Psoas muscle (tissue), 8 donors: ENCODE measurements at places on chromosomes 2 and 18.

DNA sequence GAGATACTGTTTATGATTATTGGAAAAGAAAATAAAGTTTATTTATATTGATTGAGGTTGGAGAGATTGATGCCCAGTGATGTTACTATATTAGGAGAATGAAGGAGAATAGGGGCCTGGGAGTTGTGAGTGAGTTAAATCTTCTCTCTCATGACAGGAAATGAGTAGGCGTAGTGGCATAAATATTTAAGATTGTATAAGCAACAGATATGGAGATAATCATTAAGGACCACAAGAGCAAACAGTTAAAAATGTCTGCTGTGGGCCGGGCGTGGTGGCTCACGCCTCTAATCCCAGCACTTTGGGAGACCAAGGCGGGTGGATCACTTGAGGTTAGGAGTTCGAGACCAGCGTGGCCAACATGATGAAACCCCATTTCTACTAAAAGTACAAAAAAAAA is 62.7 kb downstream of the PTRHD1 start:
- DNase-seq = no peak

DNA sequence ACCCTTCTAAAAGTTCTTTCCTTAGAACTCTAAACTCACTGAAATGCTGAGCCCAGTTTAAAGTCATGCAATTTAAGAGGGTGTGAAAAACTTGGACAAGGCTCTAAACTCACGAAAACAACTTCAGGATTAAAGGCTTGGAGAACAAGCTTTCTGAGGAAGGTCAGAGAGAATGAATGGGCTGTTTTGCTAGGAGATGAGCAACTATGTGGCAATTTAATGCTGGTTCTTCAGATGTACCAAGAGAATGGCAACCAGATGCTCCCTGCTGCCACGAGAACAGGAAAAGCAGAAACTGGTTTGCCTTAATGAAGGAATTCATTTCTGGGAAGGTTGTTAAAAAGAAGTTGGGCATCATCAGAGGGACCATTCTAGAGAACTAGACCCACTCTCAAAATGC is 77.8 kb upstream of the PMAIP1 start:
- no peak for DNase-seq

- no peak for DNase-seq
Observed at GRCh38 chr2:57105694-57106093, 921.9 kb downstream of the CCDC85A start.

DNA sequence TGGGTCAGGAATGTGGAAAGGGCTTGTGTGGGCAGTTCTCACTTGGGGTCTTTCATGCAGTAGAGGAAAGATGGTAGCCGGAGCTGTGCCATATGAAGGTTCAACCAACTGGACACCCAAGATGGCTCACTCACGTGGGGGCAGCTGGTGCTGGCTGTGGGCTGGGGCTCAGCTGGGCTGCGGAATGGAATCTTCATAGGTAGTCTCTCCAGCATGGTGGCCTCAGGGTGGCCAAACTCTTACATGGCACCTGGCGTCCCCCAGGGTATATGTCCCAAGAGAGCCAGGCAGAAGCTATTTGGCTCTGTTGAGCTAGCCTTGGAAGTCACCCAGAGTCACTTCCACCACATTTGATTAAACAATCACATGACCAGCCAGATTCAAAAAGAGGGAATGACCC is 163.1 kb upstream of the KLHL29 start:
- no peak for DNase-seq

GRCh38 chr2:197251576-197251975 is 59.0 kb downstream of the ANKRD44 start:
- no peak for DNase-seq

- no peak for DNase-seq
Observed at GRCh38 chr18:55918444-55918843, 330.5 kb upstream of the TCF4 start.

GRCh38 chr2:167127135-167127534 is 238.9 kb downstream of the XIRP2 start:
- no peak for DNase-seq

GRCh38 chr2:128786316-128786715 is 467.6 kb upstream of the HS6ST1 start:
- DNase-seq = no peak

DNA sequence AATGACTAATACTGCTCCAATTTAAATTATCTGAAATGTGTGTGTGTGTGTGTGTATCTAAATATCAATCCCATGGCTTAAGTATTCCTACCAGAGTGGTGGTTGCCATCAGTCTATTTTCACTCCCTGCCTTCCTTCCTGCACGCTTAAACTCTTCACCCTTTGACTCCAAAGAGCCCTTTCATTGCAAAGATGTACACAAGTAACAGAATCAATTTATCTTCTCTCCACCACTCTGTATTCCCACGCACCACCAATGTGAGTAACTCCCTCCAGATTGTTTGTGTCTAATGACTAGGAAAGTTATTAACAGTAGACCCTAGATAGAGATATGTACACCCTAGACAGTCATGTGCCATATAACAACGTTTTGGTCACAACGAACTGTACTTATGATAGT is 42.8 kb downstream of the ARL6IP6 start:
- DNase-seq = no peak

- DNase-seq = no peak
Observed at GRCh38 chr2:117613101-117613500, 201.4 kb upstream of the DDX18 start.

DNA sequence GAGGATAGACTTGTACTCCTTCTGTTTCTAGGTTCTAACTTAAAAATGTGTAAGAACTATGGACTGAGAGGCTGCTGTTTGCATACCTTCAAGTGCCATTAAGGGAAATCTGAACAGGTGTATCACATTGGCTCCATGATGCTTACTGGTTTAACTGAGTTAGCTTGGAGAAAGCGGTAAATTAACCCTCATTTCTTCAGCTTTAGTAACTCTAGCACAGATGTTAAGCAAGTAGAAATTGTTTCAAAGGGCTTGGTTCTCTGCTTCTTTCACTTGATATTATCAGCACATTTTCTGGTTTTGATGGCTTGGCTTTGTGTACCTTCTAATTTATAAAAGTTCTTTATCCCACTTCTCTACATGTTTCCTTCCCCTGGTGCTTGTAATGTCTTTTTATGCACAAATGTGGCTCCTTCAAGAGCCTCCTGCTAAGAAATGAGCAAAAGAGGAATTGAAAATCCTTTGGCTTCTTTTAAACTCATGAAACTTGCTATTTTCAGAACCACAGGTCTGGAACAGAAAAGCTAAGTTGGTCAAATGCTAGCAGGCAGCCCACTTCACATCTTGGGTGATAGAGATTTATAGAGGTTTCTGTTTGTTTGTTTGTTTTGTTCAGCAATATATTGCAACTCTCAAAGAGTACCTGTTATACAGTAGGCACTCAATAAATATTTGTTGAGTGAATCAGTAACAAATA is 249.9 kb upstream of the THUMPD2 start:
- no peak for DNase-seq

- DNase-seq = no peak
Observed at GRCh38 chr2:151979694-151980093, 119.2 kb downstream of the CACNB4 start.

- no peak for DNase-seq
Observed at GRCh38 chr2:64697297-64698176, 43.8 kb upstream of the SERTAD2 start.

DNA sequence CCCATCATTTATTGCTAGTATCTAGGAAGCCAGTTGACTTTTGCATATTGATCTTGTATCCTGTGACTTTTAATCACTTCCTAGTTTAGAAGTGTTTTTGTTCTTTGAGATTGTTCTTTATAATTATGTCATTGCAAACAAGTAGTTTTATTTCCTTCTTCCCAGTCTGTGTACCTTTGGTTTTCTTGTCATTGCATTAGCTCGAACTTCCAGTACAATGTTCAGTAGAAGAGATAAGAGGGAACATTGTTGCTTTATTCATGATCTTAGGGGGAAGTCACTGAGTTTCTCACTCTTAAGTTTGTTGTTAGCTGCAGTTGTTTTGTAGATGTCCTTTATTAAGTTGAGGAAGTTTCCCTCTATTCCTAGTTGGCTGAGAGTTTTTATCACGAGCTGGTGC is 61.0 kb downstream of the TRAPPC12 start:
- no peak for DNase-seq

GRCh38 chr2:65144571-65144970 is 14.7 kb upstream of the RAB1A start:
- DNase-seq = no peak

DNA sequence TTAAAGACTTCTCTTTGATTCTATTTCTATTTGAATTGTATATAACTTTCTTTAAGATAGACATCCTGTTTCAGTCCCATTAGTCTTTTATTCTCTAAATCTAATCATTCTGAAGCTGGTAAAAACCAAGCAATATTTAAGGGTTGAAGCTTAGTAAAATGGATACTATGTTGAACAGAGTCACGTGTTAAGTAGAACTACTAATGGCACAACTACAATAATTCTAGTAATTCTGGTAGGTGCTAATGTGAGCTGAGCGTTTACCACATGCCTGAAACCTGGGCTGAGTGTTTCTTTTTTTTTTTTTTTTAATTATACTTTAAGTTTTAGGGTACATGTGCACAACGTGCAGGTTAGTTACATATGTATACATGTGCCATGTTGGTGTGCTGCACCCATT is 8.9 kb upstream of the AFF3 start:
- no peak for DNase-seq

DNA sequence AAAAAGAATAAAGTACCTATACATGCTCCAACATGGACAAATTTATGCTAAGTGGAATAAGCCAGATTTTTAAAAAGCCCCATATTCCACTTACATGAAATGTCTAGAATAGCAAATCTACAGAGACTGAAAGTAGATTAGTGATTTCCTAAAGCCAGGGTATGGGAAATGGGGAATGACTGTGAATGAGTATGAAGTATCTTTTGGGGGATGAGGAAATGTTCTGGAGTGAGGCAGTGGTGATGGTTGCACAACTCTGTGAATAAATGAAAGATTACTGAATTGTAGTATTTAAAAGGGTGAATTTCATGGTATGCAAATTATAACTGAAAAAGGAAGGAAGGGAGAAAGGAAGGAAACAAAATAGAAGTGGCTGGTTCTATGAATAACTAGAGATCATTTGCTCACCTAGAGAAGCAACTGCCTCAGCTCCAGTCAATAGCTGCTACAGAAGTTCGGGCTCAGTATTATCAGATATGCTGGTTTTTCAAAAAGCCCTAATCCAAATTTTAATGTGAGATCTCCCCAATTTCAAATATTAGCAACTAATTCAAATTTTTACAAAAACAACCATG is 39.3 kb downstream of the MAP3K2 start:
- DNase-seq = no peak

DNA sequence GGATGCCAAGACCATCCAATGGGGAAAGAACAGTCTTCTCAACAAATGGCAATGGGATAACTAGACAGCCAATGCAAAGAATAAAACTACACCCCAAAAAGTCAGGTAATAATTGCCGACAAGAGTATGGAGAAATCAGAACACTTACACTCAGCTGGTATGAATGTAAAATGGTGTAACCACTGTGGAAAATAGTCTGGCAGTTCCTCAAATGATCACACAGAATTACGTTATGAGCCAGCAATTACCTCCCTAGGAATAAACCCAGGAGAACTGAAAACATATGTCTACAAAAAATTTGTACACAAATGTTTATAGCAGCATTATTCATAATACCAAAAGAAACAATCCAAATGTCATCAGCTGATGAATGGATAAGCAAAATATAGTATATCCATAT is 8.8 kb downstream of the IWS1 start:
- no peak for DNase-seq

DNA sequence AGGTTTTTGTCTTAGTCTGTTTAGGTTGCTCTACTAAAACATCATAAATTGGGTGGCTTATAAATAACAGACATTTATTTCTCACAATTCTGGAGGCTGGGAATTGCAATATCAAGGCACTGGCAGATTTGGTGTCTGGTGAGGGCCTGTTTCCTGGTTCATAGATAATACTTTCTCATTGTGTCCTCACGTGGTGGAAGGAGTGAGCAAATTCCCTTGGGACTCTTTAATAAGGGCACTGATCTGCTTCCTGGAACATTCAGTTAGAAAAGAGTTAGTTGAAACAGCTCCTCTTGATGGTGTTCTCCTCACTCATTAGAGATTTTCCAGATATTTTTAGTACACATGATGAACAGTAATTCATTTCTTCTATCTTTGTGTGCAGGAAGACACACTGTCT is 22.3 kb downstream of the COL4A3 start:
- no peak for DNase-seq

- DNase-seq = no peak
Observed at GRCh38 chr18:47054369-47054768, 18.9 kb upstream of the ELOA2 start.

- no peak for DNase-seq
Observed at GRCh38 chr2:156826341-156826933, 390.3 kb downstream of the GPD2 start.

- DNase-seq = no peak
Observed at GRCh38 chr18:76670564-76671288, 151.6 kb upstream of the ZNF236 start.

GRCh38 chr2:68839260-68839833 is 31.9 kb downstream of the BMP10 start:
- DNase-seq = no peak

DNA sequence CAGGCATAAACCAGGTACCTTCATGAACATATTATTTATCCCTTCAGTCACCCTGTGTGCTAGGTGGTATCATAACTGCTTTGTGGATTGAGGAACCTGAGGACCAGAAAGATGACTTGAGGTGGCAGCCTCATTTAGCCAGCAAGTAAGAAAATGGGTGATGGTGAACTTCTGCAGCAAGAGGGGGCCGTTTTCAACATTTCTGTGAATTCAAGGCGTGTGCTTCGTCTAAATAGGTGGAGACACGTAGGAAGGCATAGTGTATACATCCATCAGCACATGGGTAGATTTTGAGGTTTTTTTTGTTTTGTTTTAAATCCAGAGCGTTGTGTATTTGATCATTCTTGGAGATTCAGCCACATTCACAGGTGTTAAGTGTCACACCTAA is 118.7 kb downstream of the SPTBN1 start:
- no peak for DNase-seq

DNA sequence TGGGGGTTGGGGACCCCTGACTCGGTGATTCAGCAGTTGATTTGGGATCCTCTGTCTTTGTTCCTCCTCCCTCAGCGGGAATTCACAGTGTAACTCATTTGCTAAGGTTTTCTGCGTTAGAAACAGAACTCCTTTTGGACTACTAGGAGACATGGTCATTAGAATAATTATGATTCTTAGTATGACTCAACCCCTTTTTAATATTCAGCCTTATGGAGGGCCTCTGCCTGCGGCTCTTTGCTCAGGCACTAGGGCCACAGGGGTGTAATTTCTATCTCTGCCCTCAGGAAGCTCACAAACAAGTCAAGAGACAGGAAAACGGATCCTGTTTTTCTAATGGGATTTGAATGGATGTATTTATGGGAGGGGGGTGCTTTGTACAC is 117.4 kb downstream of the SPTBN1 start:
- DNase-seq = no peak

- DNase-seq = peak; percentile 45
Observed at GRCh38 chr2:232456296-232457120, 555 bp downstream of the ALPI start.

- DNase-seq = no peak
Observed at GRCh38 chr2:9211496-9211895, 4.9 kb downstream of the ASAP2 start.

DNA sequence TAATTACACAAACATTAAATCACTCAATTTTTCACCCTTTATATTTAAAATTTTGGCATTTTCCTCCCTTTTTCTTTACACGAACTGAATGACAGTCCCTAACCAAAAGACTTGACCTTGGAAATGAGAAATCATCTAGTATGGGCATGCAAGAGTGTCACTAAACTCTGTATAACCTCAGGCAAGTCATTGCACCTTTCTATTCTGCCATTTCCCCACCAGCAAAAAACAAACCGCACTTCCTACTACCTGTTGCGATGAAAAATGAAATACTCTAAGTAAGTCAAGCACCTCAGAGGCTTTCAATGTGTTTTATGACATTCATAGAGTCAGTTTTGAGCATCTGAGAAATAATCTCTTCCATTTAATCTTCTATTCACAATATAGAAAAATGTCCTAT is 44.1 kb downstream of the ANKRD44 start:
- DNase-seq = no peak
